NCI-H526 treated with DMSO at 0.1 percent for 48 hours (cell line): ENCODE measurements at places on chromosomes 3 and 15.

DNA sequence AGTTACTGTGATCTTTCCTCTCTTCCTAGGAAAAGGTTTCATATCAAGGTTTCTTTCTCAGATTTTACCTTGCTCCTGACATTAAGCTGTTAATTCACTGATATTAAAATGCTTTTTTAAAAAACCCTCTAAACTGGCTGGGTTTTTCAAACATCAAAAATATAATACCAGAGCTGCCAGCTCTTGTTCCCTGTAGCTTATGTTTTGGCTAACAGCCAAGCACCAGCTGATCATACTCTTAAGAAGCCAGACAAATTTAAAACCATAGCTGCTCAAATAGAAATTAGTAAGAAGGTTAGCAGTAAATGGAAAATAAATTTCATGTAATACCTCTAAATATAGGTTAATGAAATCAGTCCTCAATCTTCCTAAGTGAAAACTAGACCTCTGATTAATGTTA, 657.5 kb downstream of the GRM7 start:
- DNase-seq, result no peak

- no peak for DNase-seq
Observed at GRCh38 chr3:184767377-184767776, 44.6 kb upstream of the VPS8 start.

DNA sequence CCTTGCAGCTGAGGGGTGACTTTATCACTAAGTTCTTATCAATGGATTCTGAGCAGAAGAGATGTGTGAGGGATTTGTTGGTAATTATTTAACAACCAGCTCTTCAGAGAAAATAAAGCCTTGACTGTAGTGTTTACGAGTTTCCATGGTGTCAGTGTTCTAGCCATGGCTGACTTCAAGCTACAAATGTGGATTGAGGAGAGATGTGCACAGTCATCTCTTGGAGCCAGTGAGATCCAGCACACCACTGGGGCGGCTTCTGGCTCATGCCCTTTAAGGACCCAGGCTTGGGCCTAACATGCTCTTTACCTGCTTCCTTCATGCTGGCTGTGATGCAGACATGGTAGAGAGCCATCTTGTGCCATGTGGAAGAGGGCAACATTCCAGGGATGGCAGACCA, 145.6 kb upstream of the MRPS22 start:
- DNase-seq, result no peak

GRCh38 chr3:36803091-36803791, 38.9 kb upstream of the DCLK3 start:
- no peak for DNase-seq

GRCh38 chr3:89440386-89440785, 333.0 kb downstream of the EPHA3 start:
- no peak for DNase-seq
